Lower leg skin (tissue), 4 donors: ENCODE measurements at places on chromosomes 6 and 20. TPM values are rescaled to one million over a fixed set of nuclear protein-coding genes. Genes with fewer than 3 reads are reported as not detected.

Gene CNR1
- 3.4 TPM for total RNA-seq

Gene BPIFB3
- not detected for total RNA-seq

- DNase-seq, result peak; percentile 86
These were observed 1.5 kb downstream of the E2F1 start for GRCh38 chr20:33684533-33685327.

GRCh38 chr6:38552121-38552520 lies 87.6 kb downstream of the BTBD9 start:
- no peak for DNase-seq

DNA sequence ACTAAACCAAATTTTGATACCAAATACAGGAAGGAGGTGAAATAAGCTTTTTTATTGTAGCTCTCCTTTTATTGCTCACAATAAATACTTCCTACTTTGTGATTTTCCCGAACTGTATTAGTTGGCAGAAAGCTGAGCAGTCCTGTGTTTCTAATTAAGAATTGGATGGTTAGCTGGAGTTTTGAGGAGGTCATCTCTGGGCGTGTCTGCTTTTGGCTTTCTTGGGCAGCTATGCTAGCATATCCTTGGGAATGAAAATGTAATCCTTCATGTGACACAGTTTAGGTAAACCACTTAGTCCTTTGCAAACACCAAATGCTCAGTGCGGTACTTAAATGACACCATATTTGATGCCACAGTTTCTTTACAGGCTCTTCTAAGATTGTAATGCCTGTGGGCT lies 67.5 kb downstream of the MTHFD1L start:
- DNase-seq, result peak; percentile 33

- no peak for DNase-seq
These were observed 12.5 kb upstream of the TMEM242 start for GRCh38 chr6:157335829-157336228.

- DNase-seq, result no peak
These were observed 49.2 kb downstream of the MYH7B start for GRCh38 chr20:35004749-35005462.
